ENCODE measurements at places on chromosomes 1 and 21. TPM values are rescaled to one million over a fixed set of nuclear protein-coding genes. Genes with fewer than 3 reads are reported as not detected.

Gene LIN28A
- total RNA-seq, result not detected

Gene C1orf116
- not detected for total RNA-seq

Gene ANKRD35
- 0.82 TPM for total RNA-seq

Gene BNIPL
- 0.90 TPM for total RNA-seq

Gene SDC3
- total RNA-seq, result 0.31 TPM

Gene BLACAT1
- 0.06 TPM for total RNA-seq

Gene GNG4
- total RNA-seq, result 4.5 TPM

Gene NTNG1
- total RNA-seq, result 0.42 TPM

Gene ATP1A4
- total RNA-seq, result not detected

Measured in activated CD8-positive, alpha-beta memory T cell treated with anti-CD3 and anti-CD28 coated beads for 36 hours (primary cell).